SJSA1 (cell line): ENCODE measurements at places on chromosomes 1 and 21.

GRCh38 chr1:218123968-218124367 lies 161.1 kb upstream of the RRP15 start:
- DNase-seq, result no peak

DNA sequence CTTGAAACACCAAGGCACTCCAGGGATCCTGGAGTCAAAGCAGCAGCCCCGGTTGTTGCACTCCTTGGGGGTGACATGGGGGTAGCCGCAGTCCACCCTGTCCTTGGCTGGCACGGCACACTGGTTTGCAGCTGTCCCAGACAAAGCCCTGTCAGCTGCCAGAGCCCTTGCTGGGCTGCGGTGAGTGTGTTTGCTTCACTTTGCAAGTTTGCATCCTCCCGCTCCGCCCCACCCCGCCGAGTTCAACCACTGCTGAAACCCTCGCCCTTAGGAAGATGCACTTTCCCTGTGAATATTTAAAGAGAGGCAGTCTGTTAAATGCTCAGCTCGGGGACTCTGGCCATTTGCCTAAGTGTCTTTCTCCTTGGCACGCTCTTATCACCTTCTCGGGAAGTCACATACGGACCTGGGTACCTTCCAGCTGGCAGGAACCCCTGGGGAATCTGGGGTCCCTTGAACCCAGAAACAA lies 1.7 kb downstream of the TFF3 start:
- DNase-seq, result peak; percentile 40

DNA sequence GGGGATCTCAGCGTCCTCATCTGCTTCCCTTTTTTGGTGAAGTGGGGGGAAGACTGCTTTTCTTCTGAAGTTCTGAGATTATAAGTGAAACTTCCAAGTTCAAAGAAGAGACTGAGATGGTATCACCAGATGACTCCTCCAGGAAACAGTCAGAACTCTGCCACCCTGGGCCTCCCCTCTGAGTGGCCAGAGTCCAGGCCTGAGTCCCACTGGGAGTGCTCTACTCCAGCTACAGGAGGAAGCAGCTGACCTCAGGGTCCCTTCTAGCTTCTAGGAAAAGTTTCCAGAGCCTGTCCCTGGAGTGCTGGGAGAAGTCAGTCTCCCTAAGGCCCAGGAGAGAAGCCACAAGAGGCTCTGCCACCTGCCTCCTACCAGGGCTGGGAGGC lies 104.7 kb downstream of the CASZ1 start:
- DNase-seq, result no peak

- no peak for DNase-seq
Observed at GRCh38 chr1:163933437-163933836, 611.7 kb downstream of the NUF2 start.

DNA sequence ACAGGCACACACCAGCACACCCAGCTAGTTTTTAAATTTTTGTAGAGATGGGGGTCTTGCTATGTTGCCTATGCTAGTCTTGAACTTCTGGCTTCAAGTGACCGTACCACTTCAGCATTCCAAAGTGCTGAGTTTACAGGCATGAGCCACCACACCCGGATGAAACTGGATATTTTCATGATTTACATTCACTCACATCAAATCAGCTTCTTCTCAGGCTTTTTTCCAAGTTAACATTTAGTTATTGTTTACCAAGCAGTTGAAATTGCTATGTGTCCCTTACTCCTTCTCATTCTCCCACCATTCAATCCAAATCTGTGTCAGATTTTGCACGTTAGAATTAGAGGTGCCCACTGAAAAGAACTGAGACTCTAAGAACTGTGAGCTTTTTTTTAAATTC lies 18.4 kb downstream of the RIT1 start:
- DNase-seq, result peak; percentile 70

- no peak for DNase-seq
Observed at GRCh38 chr1:219109424-219110018, 64.2 kb upstream of the LYPLAL1 start.
